ENCODE measurements at places on chromosomes 4 and X.

DNA sequence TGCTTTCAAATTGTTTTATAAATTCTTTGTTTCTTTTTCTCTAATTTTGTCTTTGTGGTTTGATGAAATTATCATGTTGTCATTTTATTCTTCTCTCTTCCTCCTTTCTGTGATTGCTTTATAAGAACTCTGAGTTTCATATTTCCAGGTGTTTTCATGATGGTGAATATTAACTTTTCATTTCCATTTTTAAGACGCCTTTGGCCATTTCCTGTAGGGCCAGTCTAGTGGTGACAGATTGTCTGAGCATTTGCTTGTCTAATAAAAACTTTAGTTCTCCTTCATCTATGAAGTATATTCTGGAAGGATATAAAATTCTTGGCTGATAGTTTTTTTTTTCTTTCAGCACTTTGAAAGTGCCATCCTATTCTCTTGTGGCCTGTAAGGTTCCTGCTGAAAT lies 128.1 kb downstream of the FAM13A start:
- peak; percentile 18 for DNase-seq

DNA sequence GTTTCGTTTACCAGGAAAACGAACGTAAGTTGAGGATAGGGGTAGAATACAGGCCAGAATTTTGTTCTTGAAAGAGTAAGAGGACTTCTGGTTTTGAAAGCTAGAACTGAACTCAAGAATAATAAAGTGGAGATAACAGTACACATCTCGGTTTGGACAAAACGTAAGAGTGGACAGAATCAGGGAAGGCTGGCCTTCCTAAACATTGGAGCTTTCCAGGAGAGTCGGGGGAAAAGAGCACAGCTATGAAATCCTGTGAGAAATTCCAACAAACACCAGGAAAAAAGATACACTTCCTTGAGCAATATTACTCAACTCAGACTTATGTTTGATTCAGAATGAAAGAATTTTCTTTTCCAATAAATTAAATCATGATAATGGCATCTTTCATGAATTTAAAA lies 1.2 kb downstream of the CTSO start:
- DNase-seq, result peak; percentile 32

GRCh38 chr4:122830426-122831095 lies 3.9 kb downstream of the FGF2 start:
- DNase-seq, result no peak

DNA sequence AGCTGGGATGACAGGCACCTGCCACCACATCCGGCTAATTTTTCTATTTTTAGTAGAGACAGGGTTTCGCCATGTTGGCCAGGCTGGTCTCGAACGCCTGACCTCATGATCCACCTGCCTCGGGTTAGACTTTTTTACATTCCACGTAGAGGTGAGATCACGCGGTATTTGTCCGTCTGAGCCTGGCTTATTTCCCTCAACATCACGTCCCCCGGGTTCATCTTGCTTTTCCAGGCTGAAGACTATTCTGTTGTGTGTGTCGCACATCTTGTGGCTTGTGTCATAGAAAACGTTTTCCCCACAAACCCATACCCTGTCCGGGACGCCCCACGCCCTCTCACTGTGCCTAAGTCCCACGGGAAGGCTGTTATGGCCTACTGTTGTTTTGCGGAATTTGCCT lies 185.3 kb downstream of the CRLF2 start:
- DNase-seq, result no peak

DNA sequence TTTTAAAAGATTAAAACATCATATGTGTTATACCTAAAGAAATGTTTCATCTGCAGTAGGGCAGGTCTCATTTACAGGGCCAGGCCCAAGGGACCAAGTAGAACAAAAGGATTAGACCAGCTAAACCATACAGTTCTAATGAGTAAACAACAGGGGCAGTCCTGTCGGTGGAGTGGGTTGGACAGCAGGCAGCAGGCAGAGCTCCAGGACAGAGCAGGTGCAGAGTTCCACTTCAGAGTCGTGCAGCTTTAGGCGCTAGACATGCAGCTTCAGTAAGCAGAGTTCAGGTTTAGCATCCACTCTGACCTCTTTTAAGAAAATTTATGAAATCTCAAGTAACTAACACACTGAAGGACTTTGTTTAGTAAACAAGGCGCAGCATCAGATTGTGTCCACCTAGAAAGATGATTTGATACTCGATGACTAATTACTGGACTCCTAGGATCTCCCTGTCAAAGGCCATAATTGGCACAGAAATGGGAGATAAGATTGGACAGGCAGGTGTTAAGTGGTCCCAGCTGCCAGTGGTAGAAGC lies 487.7 kb upstream of the INTU start:
- DNase-seq, result no peak

GRCh38 chr4:160238790-160239189 lies 1135.9 kb downstream of the RAPGEF2 start:
- no peak for DNase-seq

Data from bronchial epithelial cell (primary cell).